ENCODE measurements at places on chromosomes 3 and 15. TPM values are rescaled to one million over a fixed set of nuclear protein-coding genes. Genes with fewer than 3 reads are reported as not detected.

DNA sequence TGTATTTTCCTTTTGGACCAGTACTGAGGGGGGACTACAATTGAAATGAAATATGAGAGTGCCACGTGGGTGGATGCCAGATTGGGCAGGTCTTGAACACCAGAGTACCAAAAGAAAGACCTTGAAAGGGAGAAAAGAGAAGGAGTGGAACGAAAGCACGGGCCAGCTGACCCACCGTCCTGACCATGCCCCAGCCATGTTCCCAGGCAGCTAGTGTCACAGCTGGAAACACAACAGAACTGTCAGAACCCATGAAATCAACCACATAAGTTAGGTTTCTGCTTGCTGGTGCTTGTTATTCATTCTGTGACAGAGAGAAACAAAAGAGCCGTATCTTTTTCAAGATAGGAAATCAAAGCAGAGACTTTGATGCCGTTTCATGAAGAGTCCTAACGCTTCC, 268.8 kb downstream of the MEX3B start:
- no peak for DNase-seq

Gene UROC1
- total RNA-seq, result not detected

- DNase-seq, result no peak
Observed at GRCh38 chr15:69703532-69704187, 251.0 kb downstream of the RPLP1 start.

- no peak for DNase-seq
Observed at GRCh38 chr15:36106640-36107335, 472.6 kb upstream of the CDIN1 start.

Gene EEFSEC
- total RNA-seq, result 2.0 TPM

Gene TMC3
- not detected for total RNA-seq

GRCh38 chr3:24040311-24040710, 95.2 kb downstream of the NR1D2 start:
- DNase-seq, result no peak

Gene GOLGA8B
- total RNA-seq, result 4.8 TPM

Gene NUDT16
- 11.8 TPM for total RNA-seq

DNA sequence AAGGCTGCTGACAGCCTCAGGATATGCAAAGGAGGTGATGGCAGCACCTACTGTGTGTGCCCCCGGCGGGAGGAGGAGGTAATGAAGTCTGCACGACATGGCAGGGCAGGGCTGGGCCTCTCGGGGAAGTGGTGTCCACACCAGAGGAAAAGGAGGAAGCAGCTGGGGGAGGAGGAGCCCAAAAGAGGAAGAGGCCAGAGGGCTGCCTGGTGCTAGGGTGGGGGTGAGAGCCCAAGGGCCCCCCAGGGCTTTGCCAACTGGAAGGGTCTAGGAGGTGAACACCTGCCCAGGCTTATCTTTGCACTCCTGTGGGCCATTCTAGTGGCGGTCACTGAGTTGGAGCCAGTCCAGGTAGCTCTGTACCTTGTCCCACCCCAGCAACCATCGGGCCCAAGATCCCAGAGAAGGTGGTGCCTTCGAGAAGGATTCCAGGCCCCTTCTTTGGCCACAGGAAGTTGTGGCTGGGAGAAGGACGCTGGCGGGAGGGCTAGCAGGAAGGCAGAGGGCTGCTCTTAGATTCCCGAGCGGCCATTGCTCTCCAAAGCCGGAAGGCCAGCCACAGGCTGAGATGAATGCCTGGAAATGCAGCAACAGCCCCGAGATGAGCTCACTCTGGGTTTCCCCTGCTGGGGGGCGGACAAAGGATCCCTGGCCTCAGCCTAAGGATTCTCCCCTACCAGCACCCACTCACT, 7.0 kb downstream of the GNAI2 start:
- DNase-seq, result peak; percentile 89

Gene SLC9C1
- under 0.01 TPM for total RNA-seq

DNA sequence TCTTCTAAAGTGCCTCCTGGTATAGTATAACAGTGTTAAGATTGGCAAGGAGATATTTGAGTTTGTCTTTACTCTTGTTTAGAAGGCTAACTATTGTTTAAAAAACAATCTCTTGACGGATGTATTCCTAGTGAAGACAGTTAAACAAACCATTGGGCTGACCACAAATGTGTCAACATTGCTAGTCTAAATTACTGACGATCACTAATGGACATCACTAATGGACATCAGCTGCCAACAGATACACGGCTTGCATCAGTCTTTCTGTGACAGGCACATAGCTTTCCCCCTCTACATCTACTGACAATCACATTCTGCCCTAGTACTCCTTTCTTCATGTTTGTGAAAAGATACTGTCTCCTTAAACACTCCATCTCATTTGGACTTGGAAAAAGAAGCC, 57.1 kb upstream of the ETV5 start:
- DNase-seq, result no peak

Gene CYP1A2
- total RNA-seq, result not detected

- DNase-seq, result no peak
Observed at GRCh38 chr3:197427021-197427420, 128.6 kb upstream of the DLG1 start.

DNA sequence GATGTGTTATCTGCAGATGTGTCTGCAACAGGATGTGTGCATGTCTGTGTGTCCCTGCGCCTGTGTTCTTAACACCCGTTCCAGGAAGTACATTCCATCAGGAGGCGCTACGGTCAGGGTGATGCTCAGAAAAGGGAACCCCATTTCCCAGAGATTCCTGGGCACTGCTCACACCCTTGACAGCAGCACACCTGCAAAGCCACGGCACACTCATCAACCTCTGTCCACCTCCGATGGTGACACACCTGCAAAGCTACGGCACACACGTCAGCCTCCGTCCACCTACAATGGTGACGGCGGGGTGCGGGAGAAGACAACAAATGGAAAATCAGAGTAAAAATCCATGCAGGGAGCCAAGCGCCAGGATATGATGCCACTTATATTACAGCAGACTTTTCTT, 55.4 kb downstream of the NIPA2 start:
- DNase-seq, result no peak

GRCh38 chr15:28013480-28013879, 85.6 kb downstream of the OCA2 start:
- DNase-seq, result no peak

DNA sequence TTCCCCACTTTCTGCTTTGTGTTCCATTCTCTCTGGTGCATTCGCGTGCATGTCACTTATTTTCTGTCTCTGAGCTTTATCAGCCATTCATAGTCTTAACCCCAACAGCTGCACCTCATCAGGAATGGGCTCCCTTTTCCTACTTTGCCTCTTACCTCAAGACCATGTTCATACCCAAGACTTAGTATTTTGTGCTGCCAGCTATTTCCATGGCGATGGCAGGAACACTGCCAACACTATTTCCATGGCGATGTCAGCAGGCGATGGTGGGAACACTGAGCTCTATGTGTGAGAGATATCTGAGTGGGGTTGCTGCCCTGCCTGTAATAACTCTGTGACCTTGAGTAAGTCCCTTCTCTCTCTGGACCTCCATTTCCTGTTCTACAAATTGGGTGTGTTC, 5.5 kb downstream of the ZNF35 start:
- peak; percentile 11 for DNase-seq

Gene MED12L
- not detected for total RNA-seq

DNA sequence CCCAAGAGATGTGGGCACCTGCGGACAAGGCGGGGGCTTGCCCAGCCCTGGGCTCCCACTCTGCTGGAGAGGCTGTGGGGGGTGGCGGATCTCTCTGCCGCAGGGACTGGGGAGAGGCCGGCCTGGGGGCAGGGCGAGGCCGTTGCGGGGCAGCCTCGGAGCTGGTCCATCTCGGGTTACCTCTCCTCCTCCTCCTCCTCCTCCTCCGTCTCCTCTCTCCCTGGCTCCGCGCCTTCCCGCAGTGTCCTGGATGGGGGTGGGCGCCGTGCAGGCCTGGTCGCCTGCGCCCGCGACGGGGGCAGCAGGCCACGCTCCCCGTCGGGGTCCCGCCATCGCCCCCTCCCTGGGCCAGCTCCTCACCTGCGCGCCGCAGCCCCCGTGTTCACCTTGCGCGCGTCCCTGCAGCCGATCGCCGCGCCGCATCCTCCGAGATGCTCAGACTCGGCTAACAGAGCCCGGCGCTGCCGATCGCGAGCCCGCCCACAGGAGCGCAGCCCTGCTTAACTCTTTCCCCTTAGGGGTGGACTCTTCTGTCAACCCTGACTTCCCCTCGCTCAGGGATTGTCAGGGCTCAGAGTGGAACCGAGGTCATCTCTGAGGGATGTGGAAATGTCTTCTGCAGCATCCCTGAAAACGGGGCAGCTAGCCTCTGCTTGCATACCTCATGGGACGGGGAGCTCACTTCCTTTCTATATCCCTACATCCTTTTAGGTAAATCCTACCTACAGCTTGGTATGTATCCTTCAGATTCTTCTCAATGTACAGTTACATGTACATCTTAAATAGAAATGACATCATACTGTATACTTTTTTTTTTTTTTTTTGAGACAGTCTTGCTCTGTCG, at the start of gene PRRT3:
Gene PRRT3, minus strand, starts transcription at position 447 of the 844 bp plus-strand sequence. CDS start 2,293 bp downstream, outside the sequence.
- peak; percentile 49 for DNase-seq

DNA sequence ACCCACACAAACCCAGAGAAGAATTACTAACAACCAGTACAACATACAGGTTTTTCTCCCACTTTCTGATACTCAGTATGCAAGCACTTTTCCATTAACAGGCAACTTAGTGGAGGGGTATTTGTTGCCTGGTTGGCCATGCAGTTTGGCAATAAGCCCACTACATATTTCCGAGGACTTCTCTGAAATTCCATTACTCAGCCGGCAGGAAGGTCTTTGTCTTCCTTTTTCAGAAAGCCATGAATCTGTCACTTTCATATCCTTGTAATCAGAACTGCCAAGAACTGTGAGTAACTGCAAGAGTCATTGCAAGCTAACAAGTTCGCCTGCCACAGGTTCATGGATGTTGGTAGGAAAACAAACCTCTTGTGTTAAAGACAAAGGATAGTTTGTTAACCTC, 422.3 kb upstream of the ROBO1 start:
- DNase-seq, result peak; percentile 38

DNA sequence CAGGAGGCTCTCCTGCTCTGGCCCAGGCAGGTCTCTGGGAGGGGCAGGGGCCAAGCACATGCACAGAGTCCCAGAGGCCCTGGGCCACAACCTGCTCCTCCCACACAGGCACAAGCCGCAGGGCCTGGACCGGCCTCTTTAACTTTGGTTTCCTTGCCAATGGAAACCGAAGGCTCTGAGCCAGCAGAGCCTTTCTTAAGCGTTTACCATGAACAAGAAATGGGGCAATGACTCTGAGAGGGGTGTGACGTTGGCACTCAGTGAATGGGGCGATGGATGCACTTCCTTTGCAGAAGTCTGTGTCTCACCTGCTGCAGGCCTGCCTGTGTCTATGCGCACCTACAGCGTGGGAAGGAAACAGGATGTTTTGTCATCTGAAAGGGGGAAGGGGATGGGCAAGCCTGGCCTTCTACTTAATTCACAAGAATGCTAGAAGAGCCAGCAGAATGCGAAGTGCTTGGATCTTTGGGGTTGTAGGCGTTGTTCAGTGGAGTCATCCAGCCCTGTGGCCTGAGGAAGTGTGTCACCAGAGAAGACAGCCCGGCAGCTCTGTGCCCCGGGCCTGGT, 41.8 kb downstream of the IFT122 start:
- DNase-seq, result no peak

- DNase-seq, result no peak
Observed at GRCh38 chr3:85594676-85595075, 635.9 kb downstream of the CADM2 start.

- DNase-seq, result no peak
Observed at GRCh38 chr3:11508346-11509172, 135.2 kb downstream of the VGLL4 start.

DNA sequence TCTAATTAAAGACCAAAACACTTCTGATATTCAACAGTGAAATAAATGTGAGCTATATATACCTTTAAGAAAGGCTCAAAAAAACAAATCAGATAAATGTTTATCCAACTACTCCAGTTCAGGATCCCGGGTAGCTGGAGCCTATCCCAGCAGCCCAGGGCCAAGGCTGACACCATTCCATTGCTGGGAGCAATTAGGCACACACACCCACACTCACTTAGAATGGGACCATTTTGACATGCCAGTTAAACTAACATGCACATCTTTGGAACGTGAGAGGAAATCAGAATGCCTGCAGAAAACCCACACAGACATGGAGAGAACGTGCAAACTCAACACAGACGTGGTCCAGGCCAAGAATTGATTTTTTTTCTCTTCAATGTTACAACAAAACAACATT, 30.0 kb upstream of the PLSCR4 start:
- DNase-seq, result no peak

DNA sequence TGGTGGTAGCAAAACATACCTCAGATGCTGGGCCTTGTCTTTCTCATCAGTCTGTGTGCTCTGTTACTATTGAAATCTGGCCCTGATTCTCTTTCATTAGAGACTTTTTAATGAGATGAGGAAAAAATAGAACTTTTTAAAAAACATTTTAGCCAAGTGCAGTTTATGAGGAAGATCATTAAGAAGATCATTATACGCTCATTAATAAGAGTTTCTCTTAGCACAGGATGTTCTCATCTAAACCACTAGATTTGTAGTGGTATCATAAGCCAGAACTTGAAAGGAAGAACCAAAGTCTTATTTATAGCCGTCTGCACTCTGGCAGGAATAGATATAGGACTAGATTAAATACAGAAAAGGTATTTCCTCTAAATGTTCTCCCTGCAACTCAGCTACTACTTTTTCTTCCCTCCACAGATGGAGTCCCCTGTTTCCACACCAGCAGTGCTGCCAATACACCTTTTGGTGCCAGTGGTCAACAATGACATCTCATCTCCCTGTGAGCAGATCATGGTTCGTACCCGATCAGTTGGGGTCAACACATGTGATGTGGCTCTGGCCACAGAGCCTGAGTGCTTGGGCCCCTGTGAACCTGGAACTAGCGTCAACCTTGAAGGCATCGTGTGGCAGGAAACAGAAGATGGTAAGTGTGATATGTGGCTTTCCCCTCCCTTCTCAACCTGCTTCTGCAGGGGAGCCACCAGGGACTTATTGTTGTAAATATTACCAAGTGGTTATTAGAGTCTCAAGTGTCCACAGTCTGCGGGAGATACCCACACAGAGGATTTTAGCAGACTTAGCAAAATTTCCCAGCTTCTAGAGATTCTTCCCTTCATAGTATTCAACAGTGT, 152.8 kb downstream of the RBPMS2 start:
- DNase-seq, result no peak

GRCh38 chr3:123459862-123460261, 11.0 kb upstream of the ADCY5 start:
- no peak for DNase-seq

DNA sequence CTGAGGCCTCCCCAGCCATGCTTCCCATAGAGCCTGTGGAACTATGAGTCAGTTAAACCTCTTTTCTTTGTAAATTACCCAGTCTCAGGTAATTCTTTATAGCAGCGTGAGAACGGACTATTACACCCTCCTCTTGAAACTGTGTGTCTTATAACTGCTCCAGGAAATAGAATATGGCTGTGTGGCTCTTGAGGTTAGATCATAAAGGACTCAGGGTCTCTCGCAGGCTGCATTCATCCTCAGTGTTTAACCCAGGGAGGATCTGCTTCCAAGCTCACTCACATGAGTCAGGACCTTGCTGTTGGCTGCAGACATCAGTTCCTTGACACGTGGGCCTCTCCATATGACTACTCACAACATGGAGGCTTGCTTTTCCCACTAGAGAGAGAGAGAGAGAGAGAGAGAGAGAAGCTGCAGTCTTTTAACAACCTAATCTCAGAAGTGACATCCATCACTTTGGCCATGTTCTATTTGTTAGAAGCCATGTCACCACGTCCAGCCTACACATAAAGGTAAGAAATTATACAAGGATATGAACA, 114.3 kb upstream of the UBE2E1 start:
- DNase-seq, result no peak

Gene DUOX1
- total RNA-seq, result not detected

Gene ZNF80
- not detected for total RNA-seq

Gene TPRG1
- under 0.01 TPM for total RNA-seq

GRCh38 chr15:70954171-70954570, 61.5 kb downstream of the LRRC49 start:
- DNase-seq, result no peak

Measured in lung microvascular endothelial cell (primary cell).